SK-N-SH (cell line): ENCODE measurements at places on chromosomes 13 and 19.

GRCh38 chr13:96417939-96418685 lies 328.2 kb downstream of the HS6ST3 start:
- DNase-seq, result peak; percentile 19

DNA sequence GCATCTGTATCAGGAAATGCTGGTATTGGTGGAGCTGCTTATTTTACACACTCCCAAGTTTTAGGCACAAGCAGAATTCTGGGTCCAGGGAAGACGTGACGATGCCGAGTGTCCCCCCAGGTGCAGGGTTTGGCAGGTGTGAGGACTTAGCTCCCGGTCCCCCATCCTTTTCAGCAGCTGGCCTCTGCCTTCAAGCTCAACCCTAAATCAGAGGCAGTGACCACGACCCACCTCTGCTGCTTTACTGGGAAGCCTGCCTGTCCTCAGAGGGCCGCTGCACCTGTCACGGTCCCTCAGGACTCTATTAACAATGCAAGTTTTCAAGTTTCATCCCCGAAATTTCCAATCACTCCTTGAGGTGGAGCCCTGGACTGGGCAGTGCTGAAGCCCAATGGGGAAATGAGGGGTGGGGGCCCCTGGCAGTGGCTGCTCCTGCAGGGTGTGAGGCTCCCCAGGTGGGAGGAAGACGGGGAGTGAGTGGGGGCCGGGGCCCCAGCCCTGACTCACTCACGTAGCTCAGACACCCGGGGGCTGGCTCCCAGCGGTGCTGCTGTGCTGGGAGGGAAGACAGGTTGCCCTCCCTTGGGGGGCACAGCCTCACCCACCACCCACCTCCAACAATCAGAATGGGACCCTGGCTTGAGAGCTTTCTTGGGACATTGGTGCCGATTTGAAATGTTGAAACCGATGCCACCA lies 92.6 kb upstream of the MCF2L start:
- DNase-seq, result no peak

DNA sequence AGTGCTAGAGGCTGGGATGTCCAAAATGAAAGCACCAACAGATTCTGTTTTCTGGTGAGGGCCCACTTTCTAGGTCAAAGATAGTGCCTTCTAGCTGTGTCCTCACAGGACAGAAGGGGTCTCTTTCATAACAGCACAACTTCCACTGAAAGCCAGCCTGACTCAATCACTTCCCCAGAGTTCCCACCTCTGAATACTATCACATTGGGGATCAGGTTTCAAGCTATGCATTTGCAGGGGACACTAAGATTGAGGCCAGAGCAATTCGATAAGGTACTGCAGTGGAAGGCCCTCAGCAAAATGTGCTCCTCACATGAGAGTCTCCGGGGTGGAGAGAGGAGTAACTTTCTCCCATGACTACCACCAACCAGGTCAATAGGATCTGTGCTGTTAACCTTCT lies 1501.5 kb downstream of the EFNB2 start:
- DNase-seq, result no peak

DNA sequence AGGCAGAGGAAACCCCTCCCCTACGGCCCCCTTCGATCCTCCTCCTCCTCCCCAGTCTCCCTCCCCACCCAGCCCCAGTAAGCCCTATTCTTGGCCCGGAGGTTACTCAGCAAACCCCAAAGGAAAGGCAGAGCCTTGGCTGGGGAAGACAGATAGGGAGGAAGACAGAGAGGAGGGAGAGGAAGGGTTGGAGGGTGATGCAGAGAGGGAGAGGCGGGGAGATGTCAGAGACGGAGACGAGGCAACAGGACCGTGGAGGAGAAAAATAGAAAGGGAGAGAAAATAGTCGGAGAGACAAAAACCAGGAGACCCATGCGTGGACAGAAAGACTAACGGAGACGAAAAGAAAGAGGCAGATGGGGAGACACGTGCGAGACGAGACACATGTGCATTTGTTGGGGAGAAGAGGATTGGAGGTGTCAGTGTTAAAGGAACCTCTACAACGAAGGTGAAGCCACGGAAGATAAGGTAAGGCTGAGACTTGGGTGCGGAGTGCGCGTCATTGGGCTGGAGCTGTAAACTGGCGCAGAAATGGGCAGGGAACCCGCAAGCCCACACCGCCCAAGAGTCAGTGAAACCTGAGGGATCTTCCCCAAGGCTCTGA lies 2.9 kb downstream of the TGFB1 start:
- peak; percentile 16 for DNase-seq

DNA sequence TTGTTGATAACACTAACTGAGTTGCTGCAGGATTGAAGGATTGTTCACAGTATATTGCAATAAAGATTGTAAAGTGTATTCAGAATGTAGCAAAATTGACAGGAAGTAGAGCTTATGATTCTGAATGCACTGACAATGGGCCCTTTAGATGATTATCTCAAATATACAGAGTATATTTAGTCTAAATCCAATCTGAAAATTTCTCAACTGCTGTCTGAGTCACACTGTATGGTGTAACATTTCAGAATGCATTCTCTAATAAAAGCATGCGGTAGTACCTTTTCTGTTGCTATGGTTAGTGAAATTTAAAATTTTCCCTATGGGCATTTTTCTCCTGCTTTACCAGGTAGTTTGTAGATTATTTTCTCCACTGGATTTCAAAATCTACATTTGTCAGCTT lies 365.2 kb downstream of the PCDH17 start:
- DNase-seq, result no peak

DNA sequence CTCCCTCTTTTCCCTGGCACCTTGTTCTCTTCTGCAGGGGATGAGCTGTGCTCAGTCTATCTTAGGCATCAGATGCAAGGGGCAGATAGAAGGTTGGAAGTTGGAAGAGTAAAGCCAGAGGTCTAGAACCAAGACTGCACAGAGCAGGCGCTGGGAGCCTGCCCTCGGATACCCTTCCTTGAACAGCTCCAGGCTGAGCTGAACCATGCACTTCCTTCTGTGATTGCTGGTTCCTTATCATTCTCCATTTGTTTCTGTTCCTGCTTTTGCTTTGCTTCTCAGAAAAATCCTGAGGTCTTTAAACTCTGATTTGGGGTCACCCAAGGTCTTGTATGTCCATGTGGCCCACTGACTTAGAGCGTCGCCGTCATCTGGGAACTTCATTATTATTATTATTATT lies 36.3 kb downstream of the ARHGEF18 start:
- no peak for DNase-seq

- DNase-seq, result no peak
Observed at GRCh38 chr19:18326772-18327171, 3.9 kb upstream of the LSM4 start.

- DNase-seq, result no peak
Observed at GRCh38 chr13:83048419-83048818, 833.9 kb downstream of the SLITRK1 start.

- peak; percentile 94 for DNase-seq
Observed at GRCh38 chr19:38514812-38515633, 81.5 kb downstream of the RYR1 start.
